ENCODE measurements at places on chromosomes 5 and 9.

- DNase-seq: no peak
Measured at GRCh38 chr5:150540615-150541396, 32.9 kb downstream of the NDST1 start.

GRCh38 chr9:81522716-81523551, 166.4 kb downstream of the TLE1 start:
- no peak for DNase-seq

- no peak for DNase-seq
Measured at GRCh38 chr5:137400571-137400970, 98.6 kb downstream of the SPOCK1 start.

DNA sequence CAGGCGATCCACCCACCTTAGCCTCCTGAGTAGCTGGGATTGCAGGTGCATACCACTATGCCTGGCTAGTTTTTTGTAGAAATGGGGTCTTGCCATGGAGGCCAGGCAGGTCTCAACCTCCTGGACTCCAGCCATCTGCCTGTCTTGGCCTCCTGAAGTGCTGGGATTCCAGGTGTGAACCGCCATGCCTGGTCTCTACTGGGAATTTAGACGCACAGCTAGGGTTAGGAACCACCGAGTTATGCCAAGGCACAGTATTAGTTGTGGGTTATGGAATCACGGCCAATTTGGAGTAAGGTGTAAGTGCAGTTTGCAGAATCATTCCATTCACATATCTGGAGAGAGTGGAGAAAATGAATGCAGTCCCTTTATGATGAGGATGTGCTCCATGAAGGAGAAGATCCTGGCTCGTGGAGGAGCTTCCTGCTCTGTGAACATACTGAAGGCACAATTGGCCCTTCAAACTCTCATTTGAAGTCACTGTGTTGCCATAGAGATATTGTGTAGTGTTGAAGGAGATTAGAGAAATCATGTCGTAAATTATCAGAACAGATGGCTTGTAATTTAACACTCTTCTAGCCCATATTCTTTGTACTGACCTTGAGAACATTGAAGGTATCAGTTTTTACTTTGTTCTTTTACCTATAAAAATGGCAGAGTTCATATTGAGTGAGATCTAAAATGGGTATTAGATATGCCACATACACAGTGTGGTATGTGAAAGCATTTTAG, 18.8 kb downstream of the TRIO start:
- DNase-seq: no peak

- no peak for DNase-seq
Measured at GRCh38 chr9:106893088-106893487, 30.1 kb downstream of the ZNF462 start.

GRCh38 chr5:116462500-116462899, 112.1 kb downstream of the SEMA6A start:
- DNase-seq: no peak

DNA sequence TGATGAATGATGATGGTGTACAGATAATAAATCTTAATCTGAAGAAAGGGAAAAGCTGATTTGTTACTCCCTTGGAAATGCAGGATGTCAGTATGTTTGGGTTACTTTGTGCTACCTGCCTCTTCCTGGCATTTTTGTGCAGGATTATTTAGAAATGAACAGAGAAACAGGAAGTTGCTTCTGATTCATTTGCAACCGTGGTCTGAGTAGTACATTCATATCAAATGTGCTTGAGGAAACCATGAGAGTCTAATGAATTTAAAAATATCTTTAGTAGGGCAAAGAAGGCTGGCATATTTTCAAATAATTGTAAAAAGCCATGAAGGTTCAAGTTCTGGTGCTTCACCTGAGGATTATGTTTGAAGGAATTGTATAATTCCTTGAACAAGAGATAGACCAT, 391.6 kb downstream of the TMEM161B start:
- DNase-seq: no peak

DNA sequence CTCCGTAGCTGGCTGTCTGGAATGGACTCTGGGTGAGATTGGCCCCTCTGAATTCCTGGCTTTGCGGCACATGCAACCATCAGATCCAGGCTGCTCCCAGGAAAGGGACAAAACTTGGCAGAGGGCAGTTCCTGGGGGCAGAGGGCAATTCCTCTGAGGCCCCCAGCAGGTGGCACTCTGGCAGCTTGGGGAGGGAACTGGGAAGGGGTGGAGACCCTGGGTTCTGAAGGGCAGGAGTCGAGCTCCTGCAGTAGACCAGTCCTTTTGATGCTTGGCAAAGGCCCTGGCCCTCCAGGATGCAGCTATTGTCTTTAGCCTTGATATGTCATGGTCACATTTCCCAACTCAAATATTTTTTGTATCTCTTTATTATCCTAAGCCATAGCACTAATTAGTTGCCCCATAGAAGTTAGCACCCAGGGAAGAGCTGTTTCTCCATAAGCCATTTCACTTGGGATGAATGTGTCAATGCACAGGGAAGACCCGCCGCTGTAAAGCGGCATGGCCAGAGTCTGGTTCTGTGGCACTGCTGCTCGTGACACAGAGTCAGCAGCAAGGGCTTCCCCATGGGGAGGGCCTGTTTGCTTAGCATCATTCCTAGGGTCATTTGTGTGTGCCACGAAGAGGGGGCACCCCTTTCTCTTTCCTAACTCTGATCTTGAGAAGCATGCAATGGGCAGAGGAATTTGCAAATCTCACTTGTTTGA, 51.2 kb upstream of the CDK20 start:
- no peak for DNase-seq

- no peak for DNase-seq
Measured at GRCh38 chr5:42492974-42493373, 69.7 kb downstream of the GHR start.

DNA sequence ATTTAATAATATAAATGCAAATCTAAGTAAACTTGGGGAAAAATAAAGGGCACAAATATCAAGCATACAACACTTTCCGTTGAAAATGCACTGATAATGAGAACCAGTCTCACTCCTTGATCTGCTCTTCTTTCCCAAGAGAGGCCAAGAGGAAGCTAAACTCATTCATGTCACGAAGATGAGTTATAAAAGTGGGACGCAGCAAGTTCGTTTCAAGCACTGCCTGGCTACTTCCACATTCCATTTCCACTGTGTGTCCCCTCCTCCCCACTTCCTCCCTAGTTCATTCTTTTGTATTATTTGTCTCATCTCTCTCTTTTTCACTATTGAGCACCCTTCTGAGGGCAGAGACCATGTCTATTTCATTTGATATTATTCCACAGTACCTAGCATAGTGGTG, 158.1 kb downstream of the SLC24A2 start:
- no peak for DNase-seq

DNA sequence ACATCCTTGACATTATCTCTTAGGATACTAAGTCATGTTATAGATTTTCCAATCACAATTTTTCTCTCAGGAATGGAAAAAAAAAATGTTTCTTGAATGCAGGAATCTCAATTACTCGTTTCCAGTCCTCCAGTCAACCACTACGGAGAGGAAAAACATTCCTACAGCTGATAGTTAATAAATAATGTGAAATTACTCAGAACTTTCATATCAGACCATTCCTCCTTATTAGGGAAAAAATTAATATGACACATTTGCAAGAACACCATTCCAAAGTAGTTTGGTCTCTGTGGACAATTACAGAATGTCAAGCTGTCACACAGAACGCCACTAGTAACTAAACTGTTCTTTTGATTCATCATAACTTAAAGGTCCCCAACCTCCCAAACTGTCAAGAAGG, 31.5 kb downstream of the MED27 start:
- DNase-seq: no peak

GRCh38 chr9:4066120-4066519, 233.7 kb downstream of the GLIS3 start:
- no peak for DNase-seq
